ENCODE measurements at places on chromosomes 2 and 18. TPM values are rescaled to one million over a fixed set of nuclear protein-coding genes. Genes with fewer than 3 reads are reported as not detected.

SCN2A gene
- total RNA-seq: 0.25 TPM

DNA sequence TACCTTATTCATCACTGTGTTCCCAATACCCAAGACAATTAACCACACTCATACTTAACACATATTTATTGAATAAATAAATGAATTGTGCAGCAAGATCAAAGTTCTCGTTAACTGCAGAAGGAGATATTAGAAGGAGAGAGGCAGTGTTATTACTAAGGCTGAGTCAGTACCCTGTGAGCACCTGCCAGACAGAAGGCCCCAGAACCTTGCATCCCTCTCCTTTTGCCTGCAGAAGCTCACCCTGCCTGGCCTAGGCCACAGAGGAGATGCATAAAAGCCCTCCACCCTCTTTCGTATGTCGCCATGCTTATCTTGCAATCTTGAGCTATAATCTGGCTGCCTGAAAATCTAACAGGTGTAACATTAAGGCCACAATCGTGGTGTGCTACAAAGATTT, 20.5 kb upstream of the RNF149 start:
- DNase-seq: no peak

- no peak for DNase-seq
These were observed 123.6 kb downstream of the TWIST2 start for GRCh38 chr2:238971318-238972145.

RAD51AP2 gene
- total RNA-seq: not detected

DNA sequence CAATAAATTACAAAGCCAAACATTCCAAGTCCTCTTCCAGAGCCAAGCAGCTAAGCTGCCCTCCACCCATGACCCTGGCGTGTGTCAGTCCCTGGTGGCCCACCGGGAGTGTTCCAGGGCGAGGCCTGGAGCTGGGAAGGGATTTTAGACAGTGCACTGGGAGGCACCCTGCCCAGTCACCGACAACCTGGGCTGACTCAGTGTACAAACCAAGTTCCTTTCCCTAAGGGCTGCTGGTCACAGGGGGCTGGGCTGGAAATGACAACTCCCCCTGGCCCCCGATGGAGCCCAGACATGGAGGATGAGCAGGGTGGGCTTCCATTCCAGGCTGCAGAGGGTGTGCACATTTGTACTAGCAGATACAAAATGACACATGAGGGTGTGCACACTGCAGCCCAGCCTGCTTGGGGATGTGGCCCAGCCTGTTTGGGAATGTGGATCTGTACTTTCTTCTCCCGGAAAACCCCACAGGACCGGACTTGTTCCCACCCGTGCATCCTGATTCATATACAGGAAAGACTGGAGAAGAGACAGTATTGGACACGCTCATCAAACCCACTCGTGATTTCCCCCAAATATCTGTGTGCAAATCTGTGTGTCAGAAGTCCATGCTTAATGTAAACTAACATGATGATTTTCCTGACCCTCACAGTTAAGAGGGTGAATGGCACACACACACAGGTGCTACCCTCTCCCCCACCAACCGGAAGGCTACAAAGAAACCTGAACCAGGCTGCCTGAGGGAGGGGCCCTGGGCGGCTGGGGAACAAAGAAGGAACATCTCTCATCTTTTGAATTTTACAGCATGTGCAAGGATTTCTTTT, 58.9 kb downstream of the NDUFA10 start:
- DNase-seq: no peak

CABYR gene
- total RNA-seq: 11.1 TPM

GRCh38 chr2:122083256-122084048, 328.0 kb downstream of the TSN start:
- DNase-seq: no peak

DNA sequence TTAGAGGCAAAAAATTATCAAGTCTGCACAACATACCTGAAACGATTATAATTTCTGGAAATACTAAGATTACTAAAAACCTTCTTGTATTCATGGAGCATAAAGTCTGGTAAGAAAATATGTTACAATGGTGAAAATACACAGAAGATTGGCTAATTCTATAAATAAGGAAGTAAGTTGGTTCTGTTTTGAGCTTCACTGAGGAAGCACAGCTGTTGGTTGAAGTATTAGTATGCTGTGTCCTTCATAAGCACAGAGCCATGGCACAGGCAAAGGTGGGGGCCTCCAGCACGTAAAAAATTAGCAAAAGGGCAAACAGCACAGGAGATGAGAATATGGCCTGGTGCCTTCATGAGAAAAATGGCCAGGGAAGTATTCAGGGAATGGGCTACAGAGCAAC, 40.4 kb upstream of the ANKRD62 start:
- no peak for DNase-seq

SFT2D3 gene
- total RNA-seq: 6.9 TPM
